ENCODE measurements at places on chromosomes 6 and 20.

- no peak for DNase-seq
Measured at GRCh38 chr6:139295901-139296300, 4.1 kb upstream of the TXLNB start.

DNA sequence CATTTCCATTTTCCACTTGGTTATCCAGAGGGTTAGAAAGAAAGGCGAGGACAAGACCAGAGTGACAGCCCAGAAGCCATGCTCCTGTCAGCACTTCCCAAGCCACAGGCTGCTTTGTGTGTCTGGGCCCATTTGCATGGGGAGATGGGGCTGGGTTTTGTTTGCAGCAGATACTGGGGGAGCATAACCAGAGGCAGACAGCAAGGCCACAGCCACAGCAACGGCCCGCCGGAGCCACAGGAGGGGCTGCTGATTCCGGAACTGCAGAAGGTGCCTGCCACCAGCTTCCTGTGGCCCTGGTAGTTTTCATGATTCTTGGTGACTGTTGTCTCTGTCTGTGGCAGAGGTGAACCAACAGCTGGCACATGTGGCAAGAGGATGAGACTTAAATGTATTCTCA, 106.6 kb downstream of the DLL1 start:
- DNase-seq, result no peak

DNA sequence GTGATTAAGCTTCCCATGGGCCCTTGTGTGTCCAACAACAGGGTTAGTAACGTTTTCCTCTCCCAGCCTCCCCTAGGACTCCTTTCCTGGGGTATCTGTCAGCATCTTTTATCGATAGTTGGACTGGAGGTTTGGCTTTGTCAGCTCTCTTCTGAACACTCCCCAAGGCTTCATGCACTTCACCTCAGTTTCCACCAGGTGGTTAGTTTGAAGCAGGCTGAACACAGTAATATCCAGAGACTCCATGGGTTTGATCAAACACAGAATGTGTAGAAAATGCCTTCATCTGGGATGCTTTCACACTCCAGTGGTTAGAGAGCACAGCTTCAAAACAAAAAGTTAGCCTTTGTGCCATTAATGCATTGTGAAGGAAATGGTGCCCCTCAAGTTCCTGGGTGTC, 139.1 kb downstream of the SLC24A3 start:
- no peak for DNase-seq

DNA sequence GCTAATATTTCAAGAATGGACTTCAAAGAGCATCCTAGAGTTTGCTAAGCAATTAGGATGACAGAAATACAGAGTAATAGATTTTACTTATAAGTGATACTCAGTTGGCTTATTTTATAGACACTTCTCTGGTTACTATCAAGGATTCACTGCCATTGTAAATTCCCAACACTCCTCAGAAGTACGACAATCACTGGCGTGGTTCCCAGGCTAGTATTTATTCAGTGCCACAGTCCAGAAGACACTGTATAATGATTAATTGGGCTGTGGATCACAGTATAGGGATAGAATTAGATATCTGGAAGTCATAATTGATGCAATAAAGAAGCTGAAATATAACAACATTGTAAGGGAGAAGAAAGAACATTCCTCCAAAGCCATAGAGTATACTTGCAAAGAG, 15.7 kb downstream of the MANEA start:
- DNase-seq, result no peak

GRCh38 chr6:25287941-25288340, 8.8 kb downstream of the CARMIL1 start:
- DNase-seq, result no peak
